ENCODE measurements at places on chromosomes 6 and 20.

- no peak for DNase-seq
These were observed 735.6 kb downstream of the RFPL4B start for GRCh38 chr6:113082745-113083144.

DNA sequence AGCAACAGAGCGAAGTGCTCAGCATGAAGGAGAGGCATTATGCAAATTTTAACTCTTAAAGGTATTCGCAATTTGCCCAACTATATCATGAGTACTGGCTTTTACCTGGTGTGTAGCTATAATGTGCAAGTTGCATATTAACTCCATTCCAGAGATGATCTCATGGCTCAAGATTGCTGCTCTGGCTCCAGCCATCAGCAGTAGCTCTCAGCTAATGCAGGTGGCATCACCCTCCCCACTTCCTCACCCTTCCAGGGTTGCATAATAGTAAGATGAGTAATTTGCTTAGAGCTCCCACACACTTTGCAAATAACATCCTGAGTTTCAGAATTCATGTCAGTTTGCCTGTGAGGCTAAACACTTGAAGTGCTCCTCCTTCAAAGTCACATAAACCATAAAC, 15.9 kb upstream of the PCSK2 start:
- DNase-seq = no peak

GRCh38 chr6:83518816-83519480, 6.6 kb downstream of the PRSS35 start:
- no peak for DNase-seq

DNA sequence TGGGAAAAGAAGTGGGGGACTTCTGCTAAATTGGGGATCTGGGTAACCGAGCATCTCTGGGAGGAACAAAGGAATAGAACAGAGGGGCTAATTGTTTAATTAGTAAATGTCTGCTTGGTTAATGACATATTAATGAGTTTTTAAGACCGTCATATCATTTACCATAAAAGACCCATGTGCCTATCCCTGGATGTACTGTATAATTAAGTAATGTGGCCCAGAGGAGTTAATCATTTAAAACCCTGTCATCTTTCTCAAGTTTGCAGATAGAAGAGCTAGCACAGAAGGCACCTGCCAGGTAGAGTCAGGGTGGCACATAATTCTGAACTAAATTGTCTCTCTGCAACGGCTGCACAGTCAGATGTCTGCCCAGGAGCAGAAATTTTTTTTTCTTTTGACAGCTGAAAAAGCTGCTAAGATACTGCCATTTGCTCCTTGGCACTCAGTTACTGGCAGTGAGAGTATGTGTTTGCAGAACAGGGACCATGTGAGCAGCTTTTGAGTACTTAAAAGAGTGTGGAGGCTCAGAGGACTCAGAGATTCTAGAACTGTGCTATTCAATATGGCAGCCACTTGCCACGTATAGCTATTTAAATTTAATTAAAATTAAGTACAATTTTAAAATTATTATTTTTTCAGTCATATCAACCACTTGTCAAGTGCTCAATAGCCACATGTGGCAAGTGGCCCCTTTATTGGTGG, 202.7 kb upstream of the SLC35B3 start:
- no peak for DNase-seq

GRCh38 chr6:40855168-40855880, 183.7 kb downstream of the UNC5CL start:
- DNase-seq = no peak

DNA sequence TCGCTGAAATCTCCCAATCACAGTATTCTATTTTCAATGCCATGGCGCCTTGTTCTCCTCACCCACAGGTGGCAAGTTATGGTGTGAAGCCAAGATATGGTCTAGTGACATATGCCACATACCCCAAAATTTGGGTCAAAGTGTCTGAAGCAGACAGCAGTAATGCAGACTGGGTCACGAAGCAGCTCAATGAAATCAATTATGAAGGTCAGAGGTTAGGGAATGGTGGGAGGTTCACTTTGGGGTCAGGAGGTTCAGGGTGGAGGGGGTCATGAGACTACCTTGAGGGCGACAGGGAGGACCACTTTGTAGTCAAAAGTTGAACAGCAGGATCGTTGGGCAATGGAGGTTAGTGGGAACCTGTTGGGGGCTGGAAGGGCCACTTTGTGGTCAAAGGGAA, 2.4 kb downstream of the CFB start:
- DNase-seq = no peak

DNA sequence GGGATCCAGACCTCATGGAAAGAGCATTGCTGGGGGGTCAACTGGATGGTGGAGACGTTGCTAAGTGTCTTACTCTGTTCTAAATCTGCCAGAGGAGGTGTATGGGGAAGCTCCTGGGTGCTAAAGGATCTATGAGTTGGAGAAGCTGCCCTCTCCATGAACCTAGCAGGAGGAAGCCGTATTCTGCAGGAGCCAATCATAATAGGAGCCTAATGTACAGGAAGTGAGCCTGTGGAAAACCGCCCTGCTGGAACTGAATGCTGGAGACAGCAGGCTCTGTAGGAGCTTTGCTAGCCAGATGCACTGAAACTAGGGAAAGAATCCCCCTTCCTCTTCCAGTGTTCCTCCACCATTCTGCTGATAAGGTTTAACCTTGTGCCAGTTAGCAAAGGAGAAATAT, 10.9 kb downstream of the CASP8AP2 start:
- no peak for DNase-seq

DNA sequence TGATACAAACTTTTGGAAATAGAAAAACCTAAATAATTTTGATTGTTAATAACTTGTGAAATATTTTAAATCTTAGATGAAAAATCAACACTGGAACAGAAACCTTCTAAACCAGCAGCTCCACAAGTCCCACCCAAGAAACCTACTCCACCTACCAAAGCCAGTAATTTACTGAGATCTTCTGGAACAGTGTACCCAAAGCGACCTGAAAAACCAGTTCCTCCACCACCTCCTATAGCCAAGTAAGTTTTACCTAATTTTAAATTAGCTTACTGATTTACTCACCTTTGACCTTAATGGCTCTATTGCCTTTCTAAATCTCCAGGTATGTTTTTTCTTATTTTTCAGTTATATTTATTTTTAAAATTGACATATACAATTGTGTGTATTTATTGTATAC, 102.6 kb upstream of the ADGRF4 start:
- no peak for DNase-seq

DNA sequence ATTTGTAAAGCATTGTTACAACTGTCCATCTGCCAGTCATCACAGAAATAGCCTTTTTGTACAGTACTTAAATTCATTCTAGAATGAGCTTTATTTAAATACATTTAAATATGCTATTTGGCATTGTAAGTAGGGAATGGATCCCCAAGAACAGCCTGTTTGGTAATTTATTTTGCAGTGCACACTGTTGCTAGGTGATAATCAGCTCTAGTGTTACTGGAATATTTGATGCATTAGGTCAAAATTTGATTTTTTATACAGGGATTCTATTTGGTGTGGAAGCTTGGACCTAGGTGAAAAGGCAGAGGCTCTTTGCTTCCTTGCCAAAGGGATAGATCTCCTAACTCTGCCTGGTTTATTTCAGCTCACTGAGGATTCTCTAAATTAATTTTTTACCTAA, 593.7 kb downstream of the EPM2A start:
- DNase-seq = no peak

DNA sequence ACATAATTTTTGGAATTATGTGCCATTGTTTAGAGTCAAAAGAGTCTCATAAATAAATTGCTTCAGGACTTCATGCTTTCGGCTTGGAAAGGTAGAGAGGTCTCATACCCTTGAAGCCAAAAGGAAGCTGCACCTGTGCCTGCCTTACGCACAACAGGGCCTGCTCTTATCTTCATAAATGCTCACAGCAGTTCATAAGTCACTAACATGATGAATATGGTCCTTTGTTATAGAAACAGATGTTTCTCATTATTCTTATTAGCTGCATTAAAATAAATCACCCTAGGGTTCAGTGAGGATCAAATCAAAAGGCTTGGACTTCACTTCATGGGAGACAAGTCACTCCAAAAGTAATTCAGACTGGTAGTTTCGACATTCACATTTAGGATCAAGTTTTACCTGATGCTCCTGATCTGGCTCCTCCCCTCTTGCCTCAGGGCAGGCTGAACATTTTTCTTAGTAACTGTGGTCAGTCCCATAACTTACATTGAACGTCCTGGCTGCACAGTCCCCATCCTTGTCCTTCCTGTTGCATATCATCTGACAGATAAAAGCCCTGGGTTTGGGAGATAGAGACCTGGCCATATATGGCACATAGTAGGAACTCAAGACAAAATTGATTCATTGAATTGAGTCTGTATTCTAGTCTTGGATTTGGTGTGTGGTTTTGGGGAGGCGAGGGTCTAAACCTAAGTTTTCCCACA, 20.7 kb upstream of the SH3BGRL2 start:
- DNase-seq = no peak

GRCh38 chr20:4160761-4161305, 145.5 kb upstream of the RNF24 start:
- no peak for DNase-seq

GRCh38 chr6:82832811-82833210, 232.8 kb downstream of the UBE3D start:
- no peak for DNase-seq

- no peak for DNase-seq
These were observed 230.0 kb upstream of the BTBD3 start for GRCh38 chr20:11687546-11688292.

GRCh38 chr6:112691289-112691688, 344.2 kb downstream of the RFPL4B start:
- DNase-seq = no peak

DNA sequence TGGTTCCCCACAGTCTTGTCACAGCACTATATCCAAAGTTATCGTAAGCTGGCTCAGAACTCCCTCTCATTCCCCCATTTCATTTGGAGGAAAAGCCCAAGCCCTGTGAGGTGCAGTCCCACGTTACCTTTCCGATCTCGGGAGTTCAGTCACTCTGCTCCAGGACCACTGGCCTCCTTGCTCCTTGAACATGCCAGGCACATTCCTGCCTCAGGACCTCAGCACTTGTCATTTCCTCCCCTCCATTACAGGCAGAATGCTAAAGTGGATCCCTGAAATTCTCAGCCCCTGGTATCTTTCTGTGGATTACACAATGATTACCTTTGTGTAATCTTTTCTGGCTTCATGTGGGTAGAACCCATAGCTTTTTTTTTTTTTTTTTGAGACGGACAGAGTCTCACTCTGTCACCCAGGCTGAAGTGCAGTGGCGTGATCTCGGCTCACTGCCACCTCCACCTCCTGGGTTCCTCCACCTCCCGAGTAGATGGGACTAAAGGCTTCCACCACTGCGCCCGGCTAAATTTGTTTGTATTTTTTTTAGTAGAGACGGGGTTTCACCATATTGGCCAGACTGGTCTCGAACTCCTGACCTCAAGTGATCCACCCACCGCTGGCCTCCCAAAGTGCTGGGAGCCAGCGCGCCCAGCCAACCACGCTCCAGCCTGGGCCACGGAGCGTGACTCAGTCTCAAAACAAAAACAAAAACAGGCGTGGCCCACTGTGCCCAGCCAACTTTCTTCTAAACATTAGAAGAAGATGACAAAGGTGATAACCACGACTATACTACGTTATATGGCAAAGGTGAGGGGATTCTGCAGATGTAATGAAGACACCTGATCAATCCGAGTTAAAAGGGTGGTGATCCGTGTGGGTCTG, 4.0 kb upstream of the OXT start:
- no peak for DNase-seq

DNA sequence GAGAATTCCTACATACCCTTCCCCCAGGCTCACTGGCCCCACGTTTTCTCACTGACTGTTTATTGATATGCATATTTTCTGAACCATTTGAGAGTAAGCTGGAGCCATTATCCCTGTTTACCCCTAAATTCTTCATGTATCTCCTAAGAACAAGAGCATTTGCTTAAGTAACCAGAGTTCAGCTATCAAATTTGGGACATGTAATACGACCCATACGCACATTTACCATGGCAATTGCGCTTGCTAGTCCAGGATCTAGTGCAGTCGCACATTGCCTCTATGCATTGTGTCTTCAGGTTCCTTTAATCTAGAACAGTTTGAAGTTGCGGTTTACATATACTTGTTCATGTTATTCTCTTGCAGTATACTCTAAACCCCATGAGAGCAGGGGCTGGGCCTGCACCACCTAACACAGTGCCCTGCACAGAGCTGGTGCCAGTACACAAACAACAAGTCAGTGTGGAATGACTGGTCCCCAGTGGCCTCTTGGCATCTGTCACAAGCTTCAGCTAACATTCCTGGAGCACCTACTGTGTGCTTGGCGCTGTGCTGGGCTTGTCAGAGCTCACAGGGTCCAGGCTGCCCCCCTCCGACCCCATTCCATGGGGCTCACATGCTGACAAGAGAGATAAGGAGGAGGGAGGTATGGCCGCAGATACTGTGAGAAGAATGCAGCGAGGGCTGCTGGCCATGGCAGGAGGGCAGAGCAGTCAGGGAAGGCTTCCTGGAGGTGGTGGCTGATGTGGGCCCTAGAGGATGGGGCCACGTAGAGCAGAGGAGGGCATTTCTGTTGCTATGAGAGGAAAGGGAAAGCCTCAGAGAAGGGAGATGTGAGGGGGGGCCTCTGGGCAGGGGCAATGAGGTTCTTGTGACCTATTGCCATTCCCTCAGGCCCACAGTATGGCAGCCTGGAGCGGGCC, 28.1 kb downstream of the SPDEF start:
- DNase-seq = no peak

DNA sequence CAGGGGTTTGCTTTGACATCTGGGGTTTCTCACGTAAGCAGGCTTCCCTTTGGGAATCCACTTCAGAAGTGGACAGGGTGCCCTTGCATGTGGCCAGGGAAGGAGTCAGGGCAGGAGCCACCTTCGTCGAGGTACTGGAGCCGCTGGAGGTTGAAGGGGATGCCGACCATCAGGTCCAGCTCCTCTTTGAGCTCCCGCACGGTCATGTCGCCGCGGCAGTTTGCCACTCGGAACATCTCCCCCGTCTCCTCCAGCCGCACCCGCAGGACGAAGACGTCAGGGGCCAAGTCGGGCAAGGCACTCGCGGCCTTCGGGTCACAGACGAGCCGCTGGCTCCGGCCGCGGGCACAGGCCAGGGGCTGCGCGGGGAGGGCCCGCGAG, 360 bp downstream of the ANKRD60 start:
- no peak for DNase-seq

DNA sequence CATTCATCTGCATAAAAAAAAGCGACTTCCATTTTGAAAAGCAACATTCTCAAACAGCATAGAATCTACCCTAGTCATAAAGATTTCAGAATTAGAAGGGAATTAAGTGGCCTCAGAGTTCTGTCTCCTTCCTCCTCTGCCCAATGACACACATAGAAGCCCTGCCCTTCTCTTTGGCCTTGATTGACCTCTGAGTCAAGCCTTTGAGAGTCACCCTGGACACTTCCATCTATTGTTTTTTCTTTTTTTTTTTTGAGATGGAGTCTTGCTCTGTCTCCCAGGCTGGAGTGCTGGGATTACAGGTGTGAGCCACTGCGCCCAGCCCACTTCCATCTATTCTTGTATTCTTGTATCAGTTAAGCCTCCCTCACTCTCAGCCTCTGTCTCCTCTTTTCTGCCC, 44.8 kb upstream of the CTNNBL1 start:
- DNase-seq = no peak

DNA sequence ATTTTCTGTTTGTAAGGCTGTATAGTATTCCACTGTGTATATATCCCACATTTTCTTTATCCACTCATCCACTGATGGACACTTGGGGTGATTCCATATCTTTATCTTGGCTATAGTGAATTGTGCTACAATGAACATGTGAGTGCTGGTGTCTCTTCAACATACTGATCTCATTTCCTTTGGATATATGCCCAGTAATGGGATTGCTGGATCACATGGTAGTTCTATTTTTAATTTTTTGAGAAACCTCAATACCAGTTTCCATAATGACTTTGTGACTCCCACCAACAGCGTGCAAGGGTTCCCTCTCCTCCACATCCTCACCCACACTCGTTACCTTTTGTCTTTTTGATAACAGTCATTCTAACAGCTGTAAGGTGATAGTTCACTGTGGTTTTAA, 166.0 kb downstream of the ARHGAP18 start:
- DNase-seq = no peak

All from cortex of kidney (tissue), 1 donor.